ENCODE measurements at places on chromosomes 3 and 15.

- DNase-seq: no peak
Observed at GRCh38 chr15:95132774-95133173, 901.4 kb downstream of the MCTP2 start.

DNA sequence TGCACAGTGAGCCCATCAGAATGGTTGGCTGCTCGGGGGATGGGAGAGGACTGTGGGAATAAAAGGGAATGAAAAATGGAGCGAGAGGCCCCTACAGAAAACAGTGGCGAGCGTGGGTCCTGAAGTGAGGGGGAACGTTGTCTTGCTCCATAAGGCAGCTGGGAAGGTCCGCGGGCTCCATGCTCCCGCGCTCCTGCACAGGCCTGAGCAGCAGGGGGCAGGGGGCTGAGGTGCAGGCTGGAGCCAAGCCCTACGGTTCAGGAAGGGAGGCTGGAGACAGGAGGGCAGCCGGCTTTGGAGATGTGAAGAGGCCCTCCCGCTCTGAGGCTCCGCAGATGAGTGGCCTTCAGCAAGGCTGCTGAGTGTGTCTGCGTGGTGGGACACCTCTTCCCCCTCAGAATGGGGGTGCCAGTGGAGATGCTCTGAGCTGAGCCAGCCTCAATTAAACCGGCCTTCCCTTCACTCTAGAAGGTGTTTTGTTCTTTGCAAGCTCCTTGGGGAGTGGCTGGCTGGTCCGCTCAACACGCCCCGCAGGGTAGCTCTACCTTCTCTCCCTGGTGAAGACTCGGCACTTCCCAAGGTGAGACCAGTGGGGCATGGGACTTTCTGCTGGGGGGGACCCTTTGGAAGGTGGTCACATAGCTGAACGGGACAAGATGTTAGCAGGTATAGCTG lies 208.0 kb downstream of the XXYLT1 start:
- no peak for DNase-seq

DNA sequence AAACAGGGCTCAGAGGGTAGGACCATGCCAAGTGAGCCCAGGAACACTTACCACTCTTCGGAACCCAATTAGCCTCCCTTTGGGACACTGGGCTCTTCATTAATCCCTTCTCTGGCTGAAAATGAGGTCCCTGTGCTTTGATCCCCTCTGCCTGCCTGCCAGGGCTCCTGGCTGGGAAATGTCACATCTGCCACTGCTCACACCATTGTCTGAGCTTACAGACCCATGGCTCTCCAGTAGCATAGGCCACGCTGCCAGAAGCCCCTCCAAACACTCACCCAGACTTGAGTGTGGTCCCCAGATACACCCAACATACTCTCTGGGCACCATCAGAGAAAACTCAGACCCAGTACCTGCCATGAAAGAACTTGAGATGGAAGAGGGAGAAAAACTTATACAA lies 287.3 kb downstream of the XXYLT1 start:
- DNase-seq: no peak

DNA sequence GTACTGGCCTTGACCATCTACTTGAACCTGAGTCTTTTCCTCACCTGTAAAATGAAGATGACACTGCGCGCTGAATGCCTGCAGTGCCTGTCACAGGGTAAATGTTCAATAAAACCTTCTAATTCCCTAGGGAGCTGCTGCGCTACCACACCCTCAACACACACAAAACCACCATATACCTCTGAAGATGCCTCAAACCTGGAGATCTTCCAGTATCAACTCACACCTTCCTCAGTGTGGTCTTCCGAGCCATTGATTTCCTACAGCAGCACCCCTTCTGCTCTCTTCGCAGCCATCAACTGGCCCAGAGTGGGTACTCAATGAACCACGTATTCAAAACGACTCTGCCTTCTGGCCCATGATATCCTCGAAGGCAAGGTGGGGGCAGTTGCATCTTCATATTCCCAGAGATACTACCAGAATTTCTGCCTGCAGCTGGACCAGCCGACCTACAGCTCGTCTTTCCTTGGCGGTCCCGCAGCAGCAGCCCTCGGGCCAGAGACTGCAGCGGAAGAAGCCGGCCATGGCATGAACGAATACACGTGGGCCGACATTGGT lies 695 bp downstream of the RPL32 start:
- DNase-seq: no peak

GRCh38 chr3:172094621-172095557 lies 55.5 kb downstream of the FNDC3B start:
- no peak for DNase-seq

GRCh38 chr3:40801284-40801741 lies 276.6 kb downstream of the ZNF621 start:
- DNase-seq: no peak

DNA sequence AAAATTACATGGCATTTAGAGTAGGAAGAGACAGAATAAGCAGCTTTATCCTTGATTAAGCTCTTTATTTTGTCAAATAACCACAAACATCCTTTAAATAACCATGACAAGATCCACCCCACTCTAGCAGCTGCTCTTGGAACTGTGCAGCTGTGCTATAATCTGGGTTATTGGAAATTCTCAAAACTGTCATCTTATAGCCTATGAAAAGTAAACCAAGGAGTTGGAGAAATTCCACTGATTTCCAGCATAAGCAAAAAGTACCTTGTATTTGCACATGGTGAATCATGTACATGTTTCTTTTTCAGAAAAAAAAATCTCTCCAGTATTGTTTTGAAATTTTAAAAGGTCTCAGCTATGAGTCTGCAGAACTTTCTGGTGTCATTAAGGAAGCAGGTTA lies 88.8 kb upstream of the ABI3BP start:
- no peak for DNase-seq

DNA sequence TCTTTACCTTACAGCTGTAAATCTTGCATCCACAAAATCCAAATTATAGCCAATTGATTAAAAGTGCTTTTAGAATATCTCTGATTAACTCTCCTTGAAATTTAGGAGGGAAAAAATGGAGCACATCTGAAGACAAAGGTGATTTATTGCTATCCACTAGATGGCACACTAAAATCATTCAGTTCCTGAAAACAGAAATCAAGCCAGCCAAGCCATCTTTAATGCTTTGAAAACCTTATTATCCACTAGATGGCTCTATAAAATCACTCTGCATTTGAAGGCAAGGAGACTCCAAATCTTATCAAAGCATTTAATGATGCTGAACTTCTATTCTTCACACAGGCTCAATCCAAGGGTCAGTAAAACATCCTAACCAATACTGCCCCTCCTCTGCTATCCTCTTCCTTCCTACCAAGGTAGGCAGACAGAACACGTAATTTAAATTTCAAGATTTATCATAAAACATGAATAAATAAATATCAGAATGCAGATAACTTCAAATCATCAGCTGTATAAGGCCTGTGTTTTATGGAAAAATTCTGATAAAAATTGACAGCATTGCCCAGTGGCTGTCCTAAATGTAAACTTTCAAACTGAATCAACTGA lies 48.4 kb downstream of the GOLIM4 start:
- DNase-seq: peak; percentile 48

- no peak for DNase-seq
Observed at GRCh38 chr3:117161816-117162215, 452.2 kb downstream of the TUSC7 start.

DNA sequence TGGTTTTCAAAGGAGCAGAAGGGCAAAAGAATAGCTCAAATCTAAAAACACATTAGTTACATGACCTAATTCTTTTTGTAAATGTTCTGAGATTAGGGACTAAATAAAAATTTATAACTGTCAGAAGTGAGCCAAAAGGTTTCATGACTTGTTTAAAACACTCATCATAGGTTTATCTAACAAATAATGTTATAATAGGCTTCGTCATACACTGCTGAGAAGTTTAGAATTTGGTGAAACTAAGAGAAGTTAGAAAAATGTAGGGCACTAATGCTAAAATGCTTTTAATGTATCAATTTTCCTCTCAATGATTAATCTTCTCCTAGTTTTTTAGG lies 468.8 kb upstream of the CDIN1 start:
- DNase-seq: no peak

Measured in NCI-H1048 (cell line).